Right kidney (tissue), 9 donors: ENCODE measurements at places on chromosomes 12 and 14.

- no peak for DNase-seq
Measured at GRCh38 chr12:127619869-127620734, 646.9 kb upstream of the TMEM132C start.

GRCh38 chr12:91053951-91054715, 3.7 kb downstream of the KERA start:
- DNase-seq: no peak

DNA sequence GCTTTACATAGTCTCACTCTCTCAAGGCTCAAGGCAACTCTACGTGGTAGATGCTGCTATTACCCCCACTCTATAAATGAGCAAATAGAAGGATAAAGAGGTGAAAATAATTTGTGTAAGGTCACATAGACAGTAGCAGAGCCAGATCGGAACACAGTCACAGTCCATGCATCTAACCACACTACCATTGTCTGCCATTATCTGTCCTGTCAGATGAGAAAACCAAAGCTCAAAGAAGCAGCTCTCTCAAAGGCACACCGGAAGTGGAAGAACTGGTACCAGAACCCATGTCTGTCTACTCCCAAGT, 134.4 kb upstream of the NUDT4 start:
- DNase-seq: no peak

GRCh38 chr12:2183556-2184541, 131.1 kb downstream of the CACNA1C start:
- peak; percentile 33 for DNase-seq

DNA sequence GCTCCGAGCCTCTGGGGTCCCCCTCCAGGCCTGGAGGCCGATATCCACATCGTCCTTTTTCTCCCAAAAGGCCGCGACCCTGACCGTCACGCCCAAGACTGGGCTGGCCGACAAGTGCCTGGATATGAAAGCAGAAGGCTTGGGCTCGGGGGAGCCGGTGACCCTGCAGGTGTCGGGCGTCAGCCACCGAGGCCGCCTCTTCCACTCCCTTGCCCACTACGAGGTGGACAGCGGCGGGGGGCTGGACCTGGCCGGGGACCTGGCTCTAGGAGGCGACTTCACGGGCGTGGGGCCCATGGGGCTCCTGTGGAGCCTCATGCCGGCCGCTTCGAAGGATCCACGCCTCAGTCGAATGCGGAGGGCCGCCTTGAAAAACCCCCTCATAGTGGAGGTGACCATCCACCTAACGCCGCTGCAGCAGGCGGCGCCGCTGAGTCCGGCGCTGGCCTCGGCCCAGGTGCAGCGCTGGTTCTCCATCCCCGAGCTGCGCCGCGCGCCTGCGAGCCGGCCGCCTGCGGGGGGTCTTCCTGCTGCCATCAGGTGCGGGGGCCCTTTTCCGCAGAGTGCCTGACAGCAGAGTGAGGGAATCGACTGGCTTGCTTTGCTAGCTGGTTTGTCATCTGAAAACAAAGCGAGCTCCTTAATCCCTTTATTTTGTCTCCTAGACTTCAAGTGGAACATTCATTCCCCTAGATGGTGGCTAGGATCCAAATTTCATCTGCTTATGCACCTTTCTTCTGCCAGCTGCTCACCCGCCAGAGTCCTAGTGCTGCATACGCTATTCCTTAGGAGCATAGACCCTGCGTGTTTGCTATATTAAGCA, 10.6 kb upstream of the DNAL1 start:
- DNase-seq: peak; percentile 82

DNA sequence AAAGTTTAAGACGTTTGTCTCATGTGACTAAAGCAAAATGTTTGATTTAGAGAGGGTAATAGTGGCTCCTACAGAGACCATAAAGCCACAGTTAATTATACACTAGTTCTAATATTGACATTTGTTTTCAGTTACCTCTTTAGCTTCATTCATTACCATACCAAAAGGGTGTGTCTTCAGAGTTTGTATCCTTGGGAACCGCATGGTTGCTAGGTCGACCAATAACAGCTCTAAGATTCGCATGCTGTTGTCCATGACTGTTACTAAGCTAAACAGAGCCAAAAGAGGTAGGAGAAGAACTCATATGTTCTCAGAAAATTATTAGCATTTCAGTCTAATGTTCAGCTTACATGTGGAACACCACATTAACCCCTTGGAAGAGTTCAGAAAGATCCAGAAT, 36.2 kb upstream of the ETNK1 start:
- DNase-seq: no peak

GRCh38 chr12:102756530-102756929, 160.5 kb downstream of the PAH start:
- DNase-seq: no peak

DNA sequence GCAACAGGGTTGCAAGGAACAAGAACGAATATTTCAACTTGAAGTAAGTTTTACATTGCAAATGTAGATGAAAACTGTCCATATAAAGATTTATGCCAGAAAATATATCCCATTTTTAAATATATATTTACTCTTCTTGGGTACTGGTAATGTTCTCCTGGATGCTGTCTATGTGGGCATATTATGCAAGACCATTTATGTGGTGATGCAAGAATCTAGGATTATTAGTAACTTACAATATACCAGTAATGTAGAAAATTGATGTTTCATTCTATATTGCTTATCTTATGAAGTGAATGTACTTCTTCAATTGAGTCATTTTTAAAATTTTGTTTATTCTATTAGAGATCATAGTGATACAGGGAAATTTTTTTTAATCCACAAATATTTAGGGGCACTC, 25.1 kb downstream of the FGFR1OP2 start:
- no peak for DNase-seq

- DNase-seq: no peak
Measured at GRCh38 chr14:62796431-62796830, 248.8 kb downstream of the KCNH5 start.

- DNase-seq: no peak
Measured at GRCh38 chr12:113658006-113658655, 186.5 kb upstream of the LHX5 start.

GRCh38 chr12:53120685-53121525, 17.6 kb downstream of the SOAT2 start:
- DNase-seq: no peak

DNA sequence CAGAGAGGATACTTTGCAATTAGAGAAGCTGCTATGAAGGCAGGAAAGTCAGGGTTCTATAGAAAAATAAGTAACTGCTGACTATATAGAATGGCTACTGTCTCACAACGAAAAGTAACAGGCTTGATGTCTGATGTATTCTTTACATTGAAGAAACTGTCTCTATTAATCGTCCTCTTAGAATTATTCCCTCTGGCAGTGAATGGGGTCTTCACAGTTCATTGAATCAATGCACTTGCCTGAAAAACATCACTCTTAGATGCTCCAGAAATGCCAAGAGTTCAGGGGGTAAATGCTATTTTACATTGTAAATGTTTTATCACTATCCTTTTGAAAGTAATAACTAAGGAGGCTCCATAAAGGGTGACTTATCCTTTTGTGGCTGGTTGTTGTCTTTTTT, 37.7 kb upstream of the CRACR2A start:
- no peak for DNase-seq

DNA sequence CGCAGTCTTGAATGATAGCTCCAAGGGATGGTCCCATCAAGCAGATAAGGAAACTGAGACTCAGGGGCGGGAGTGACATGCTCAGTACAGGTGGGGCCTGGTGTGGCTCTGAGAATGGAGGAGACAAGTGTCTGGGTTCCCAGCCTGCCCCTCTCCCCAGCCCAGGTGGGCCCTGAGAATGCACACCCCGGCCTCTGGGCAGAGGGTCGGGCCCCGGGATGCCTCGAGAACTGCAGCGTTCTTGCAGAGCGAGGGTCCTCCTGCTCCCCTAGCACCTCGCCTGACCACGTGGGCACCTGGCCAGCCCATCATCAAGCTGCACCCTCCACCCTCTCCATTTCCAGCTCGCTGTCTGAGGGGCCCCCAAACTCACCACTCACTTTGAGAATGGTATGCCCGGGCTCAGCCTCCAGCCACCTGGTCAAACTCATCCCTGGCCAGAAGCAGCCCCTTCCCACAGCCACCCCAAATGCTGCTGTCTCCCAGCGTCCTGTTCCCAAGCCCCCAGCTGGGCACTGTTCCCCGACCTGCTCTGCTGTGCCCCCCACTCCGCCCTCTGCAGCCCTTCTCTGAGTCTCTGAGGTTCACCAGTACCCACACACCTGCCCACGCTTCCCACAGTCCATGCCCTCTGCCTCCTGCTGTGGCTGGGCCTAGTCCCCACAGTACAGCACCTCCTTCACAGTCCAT, 44.3 kb downstream of the CYP46A1 start:
- no peak for DNase-seq

DNA sequence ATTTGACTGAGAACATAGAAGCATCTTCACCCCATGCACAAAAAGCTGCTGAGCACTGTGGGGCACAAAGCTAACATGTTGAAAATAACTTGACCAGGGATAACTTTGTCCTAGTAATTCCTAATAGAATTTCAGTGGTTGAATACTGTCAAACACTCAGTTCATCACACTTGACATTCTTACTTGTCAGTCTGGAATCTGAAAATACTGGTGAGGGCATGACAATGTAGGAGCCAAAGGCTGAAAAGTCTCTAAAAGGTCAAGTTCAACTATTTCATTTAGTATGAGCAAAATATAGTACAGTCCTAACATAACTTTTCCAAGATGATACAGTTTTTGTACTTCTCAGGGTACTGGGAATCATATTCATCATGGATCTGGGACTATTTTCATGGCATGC, 504.4 kb upstream of the LMO3 start:
- no peak for DNase-seq

GRCh38 chr14:37116933-37117849, 55.2 kb downstream of the SLC25A21 start:
- no peak for DNase-seq

DNA sequence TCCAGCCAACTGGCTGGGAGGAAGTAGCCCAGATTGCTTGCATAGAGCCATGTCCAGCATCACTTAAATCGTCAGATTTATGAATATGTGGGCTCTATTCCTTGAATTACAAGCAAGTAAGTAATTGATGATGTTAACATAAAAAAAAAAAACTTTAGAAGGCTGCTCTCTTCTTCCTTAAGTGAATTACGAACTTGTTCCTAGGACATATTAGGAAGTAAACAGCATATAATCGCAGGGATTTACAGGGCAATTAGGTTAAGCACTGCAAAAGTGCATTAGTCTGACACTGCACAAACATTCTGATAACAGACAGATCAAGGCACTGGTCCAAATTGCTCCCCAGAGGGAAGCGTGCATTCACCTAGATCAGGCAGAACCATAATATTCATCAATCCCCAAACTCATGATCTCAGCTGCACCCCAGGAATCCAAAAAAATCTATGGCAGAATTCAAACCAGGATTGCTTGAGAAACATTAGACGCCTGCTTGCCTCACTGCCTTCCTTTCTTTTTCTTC, 293.2 kb downstream of the TMEM132D start:
- no peak for DNase-seq

DNA sequence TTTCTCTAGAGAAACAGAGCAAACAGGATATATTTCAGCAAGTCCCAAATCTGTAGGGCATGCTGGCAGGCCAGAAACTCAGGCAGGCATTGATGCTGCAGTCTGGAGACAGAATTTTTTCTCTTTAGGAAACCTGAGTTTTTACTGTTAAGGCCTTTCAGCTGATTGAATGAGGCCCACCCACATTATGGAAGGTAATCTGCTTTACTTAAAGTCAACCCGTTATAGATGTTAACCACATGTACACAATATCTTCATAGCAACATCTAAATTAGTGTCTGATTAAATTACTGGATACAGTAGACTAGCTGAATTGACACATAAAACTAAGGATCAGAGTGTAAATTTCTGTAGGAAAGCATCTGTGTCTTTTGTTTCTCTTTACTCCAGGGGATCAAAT, 65.2 kb downstream of the SRGAP1 start:
- no peak for DNase-seq

DNA sequence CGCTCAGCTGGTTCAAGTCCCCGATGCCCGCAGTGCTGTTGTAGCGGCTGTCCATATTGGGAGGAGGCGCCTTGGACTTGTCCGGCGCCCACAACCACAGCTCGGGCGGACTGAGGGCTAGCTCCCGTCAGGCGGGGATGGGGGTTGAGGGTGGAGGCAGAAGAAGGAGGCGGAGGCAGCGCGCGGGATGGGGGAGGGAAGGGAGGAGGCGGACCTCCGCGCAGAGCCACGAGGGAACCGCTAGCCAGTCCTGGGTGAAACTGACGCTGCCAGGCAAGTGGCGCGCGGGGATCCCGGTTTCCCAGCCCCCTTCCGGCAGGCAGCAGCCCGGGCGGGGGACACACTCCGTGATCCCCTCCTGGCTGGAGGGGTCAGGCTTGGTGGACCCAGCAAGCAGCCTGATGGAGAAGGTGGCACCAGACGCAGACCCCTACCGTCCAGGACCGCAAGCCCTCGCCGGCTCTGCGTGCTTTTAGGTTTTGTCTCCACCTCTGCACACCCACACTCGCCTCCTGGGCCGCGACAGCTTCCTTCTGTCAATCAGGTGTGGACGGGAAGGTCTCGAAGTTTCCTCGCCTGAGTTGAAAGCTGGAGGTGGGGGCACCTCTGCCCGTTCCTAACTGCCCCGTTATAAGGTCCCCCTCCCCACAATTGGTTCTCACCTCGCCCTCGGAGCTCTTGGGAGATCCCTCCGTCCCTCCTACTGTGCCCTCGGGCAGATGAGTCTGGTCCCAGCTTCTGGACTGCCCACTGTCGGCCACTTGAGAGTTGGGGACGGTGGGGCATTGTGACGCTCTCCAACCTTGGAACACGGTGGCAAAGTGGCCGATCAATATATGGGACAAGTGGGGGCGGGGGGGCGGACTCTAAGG, at the start of gene CPNE8:
Gene CPNE8, minus strand, starts transcription at position 112 of the 872 bp plus-strand sequence. Its CDS starts 57 bp downstream, at position 55.
- DNase-seq: peak; percentile 76

DNA sequence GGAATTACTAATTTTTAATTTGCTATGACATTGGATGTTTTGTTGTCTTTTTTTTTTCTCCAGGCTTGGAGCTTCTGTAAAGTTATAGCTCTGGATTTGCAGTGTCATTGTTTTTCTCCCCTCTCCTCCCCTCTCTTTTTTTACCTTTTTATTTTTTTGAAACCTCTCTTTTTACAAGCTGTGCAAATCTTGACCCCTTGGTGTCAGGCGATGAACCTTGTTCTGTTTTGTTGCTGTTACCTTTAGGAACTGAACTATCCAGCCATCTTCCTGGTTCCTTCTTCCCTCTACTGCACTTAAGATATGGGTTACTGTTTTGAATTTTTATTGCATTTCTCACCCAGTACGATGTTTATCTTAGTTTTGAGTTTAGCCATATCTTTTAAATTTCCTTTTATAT, 13.7 kb downstream of the KTN1 start:
- DNase-seq: no peak
